NAMALWA (cell line): ENCODE measurements at places on chromosomes 3 and 15.
A peak's percentile ranks its signal among the peaks of the same experiment; 100 is the strongest.

GRCh38 chr3:106183762-106184391, 315.1 kb upstream of the CBLB start:
- no peak for DNase-seq

GRCh38 chr3:42061713-42062380, 29.3 kb upstream of the TRAK1 start:
- no peak for DNase-seq

DNA sequence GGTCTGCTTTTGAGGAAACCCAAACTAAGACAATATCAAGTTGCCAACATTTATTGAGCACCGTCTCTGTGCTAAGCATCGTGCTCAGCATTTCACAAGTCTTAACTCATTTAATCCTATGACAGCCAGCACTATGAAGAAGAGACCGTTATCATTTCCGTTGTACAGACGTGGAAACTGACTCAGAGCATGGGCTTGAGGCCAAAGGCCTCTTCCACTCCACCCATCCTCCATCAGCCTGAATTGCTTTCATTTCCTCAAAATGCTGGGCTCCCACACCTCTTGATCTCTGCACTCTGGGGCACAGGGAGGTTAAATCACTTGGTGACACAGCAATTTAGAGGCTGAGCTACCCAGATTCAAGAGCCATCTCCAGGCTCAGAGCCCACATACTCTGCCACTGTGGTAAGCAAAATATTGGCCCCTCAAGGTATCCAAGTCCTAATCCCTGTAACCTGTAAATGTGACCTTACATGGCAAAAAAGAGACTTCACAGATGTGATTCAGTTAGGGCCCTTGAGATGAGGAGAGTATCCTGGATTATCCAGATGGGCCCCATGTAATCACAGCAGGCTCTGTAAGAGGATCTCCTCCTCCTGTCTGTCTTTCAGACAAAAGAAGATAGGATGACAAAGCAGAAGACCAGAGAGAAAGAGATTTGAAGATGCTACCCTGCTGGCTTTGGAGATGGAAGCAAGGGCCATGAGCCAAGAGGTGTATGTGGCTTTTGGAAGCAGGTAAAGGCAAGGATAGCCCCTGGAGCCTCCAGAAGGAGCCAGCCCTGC, 24.3 kb upstream of the FLNB start:
- peak; percentile 86 for DNase-seq

DNA sequence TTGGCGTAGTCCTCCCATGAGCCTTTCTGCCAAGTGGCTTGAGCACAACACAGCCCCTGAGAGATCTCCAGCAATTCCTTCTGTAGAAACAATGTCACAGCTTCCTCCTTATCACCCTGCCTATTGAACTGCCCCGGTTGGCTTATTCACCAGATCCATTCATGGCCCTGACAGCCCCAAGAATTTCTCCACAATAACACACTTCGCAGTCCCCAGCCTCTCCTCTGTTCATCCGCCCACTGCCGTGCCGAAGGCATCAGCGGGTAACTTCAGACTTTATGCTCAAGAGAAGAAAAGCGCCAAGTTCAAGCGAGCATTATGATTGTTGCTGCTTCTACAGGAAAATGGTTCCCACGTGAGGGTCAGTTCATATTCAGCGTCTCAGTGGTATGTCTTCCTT, 403.9 kb downstream of the VPS13C start:
- no peak for DNase-seq

GRCh38 chr3:67113802-67114407, 115.8 kb downstream of the KBTBD8 start:
- peak; percentile 76 for DNase-seq

DNA sequence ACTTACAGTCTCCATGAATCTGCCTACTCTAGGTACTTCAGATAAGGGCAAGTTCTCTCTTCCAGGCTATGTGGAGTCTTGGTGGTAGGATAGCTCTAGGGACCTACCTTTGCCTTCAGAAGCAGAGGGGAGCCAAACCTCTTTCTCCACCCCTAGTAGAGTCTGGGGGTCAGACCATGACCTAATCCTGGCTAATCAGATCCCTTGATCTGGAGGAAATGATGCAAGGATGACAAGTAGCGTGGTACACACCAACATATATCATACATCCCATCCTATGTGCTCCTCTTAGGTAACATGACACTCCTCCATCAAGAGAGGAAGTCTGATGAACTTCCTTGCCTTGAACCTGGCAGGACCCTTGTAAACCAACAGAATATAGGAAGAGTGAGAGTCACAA, 15.4 kb upstream of the PLA2G4F start:
- no peak for DNase-seq

DNA sequence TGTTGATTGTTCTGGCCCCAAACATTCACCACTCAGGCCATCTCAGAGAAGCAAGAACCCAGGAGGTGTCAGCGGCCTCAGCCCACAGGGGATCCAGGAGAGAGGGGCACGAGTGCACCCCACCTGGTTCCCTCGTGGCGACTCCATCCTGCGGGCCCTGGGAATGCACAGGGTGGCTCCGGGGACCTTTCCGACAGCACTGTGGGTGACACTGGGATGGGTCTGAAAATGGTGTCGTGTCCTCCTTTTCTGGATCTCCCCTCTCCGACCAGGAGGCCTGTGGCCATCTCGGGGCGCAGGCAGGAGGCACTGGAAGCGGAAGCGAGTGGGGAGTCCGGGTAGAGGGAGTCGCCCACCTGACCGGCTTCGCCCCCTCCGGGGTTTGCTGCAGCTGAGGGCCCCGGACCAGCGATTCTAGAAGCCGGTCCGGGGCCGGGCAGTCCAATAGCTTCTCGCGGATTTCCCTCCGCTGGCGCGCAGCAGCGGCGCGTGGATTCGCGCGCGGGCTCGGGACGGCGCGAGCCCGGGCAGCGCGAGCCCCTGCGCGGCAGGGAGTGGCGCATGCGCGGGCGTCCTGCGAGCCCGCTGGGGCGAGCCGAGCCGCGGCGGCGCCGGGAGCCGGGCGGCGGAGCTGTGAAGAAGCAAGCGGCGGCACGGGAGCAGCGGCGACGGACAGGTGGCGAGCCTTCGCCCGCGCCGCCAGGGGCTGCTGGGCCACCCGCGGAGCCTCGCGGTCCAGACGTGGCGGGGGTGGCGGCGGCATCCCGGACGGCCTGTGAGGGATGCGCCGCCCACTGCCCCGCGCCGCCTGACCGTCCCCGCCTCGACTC, at the start of gene DOCK3:
TSS of gene DOCK3 (plus strand) at position 579 of the 830 bp plus-strand sequence. CDS start 337 bp downstream, outside the sequence.
- DNase-seq, result no peak

DNA sequence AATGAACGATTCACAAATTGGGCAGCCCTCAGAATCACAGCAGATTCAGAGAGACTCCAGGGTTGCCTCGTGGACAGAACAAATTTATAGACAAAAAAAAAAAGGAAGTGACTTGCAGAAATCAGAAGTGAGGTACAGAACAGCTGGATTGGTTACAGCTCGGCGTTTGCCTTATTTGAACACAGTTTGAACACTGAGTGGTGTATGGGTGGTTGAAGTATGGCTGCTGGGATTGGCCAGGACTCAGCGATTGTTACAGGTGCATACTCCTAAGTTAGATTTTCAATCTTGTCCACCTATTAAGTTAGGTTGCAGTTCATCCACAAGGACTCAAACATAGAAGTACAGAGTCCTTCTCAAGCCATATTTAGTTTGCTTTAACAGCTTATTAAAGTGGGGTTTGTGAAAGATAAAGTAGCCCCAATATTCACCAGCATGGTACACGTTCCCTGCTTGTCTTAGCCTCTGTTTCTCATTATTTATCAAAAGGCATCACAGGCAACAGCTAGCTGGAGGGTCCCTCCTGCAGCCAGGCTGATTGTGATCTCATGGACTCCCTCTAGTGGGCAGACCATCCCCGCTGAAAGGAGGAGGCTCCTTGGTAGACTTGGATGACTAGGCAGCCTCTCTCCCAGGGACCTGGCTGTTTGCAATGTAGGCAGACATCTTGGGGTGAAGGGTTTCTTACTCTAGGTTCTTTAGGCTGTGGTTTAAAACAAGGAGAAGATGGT, 17.6 kb upstream of the ALDH1L1 start:
- peak; percentile 83 for DNase-seq

- no peak for DNase-seq
Measured at GRCh38 chr3:49799105-49799504, 568 bp downstream of the CDHR4 start.

DNA sequence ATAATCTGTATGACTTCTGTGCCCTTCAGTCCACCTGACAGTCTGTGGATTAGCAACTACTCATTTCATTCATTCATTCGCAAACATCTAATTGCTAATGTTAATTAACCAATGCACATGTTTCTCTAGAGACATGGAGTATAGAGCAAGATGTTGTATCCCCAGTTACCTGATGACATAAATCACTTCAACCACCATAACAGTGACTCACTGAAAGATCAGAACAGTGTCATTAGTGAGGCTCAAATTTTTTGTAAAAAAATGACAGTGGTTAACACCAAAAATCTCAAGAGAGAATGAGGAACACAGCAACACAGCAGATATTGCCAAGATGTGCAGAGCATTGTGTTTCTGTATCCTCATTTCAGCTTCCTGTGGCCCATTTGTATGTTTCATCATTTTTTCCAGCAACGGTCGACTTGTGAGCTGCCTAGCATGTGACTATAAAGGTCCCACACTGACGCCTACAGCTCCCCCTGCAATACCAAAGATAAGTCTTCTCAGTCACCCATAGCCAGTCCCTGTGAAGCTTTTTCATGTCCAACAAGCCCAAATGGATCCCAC, 3.7 kb upstream of the PLD1 start:
- peak; percentile 65 for DNase-seq

- no peak for DNase-seq
Measured at GRCh38 chr15:92638291-92638708, 17.3 kb downstream of the FAM174B start.

GRCh38 chr3:177673112-177673914, 476.0 kb upstream of the TBL1XR1 start:
- DNase-seq, result no peak

GRCh38 chr3:170414202-170414663, 4.4 kb upstream of the CLDN11 start:
- DNase-seq, result peak; percentile 83

- DNase-seq, result no peak
Measured at GRCh38 chr15:51641490-51642130, 19.0 kb upstream of the DMXL2 start.

DNA sequence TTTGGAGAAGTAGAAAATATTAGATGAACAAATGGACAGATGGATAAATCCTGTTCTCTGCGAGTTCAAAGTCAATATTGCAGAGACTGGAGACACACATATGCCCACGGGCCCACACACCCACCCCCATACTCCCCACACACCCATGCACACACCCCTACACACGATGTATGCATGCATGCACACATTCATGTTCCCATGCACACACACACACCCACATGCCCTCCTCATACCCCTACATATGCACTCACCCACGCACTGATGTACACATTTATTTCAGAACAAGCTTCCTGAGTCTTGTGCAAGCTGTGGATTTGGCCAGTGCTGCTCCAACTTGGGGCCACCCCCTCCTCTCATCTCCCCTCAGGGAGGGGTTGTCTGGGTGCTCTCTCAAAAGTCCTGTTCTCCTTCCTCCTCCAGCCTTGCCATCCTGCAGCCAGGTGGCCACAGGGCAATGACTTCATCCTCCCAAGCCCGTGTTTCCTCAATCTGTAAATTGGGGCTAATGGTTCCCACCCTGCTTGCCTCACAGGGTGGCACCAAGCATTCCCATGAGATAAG, 16.4 kb downstream of the MAPKAPK3 start:
- no peak for DNase-seq

- no peak for DNase-seq
Measured at GRCh38 chr3:146382386-146382785, 87.0 kb downstream of the PLSCR2 start.

DNA sequence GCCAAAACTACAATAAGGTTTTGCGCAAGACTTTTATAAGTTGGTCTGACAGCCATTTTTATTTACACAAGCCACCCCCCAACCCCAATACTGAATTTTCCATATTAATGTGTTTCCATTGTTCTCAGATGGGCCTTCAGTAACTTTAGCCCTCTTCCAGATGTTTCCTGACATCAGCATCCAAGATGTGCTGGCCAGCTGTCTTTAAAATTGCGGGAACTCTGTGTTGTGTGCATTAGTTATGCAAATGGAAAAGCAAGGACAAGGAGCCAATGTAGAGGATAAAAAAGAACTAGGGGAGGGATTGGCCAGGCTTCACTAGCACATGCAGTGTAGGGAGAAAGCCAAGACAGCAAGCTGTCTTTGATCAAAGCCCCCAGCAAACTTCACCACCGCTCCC, 45.4 kb downstream of the COMMD2 start:
- DNase-seq, result no peak

- DNase-seq, result no peak
Measured at GRCh38 chr15:28269097-28269496, 52.9 kb downstream of the HERC2 start.

GRCh38 chr3:137116619-137117018, 158.8 kb downstream of the IL20RB start:
- DNase-seq, result no peak

- no peak for DNase-seq
Measured at GRCh38 chr3:57949785-57950615, 58.2 kb upstream of the FLNB start.

GRCh38 chr15:87753539-87753938, 503.0 kb downstream of the NTRK3 start:
- no peak for DNase-seq

GRCh38 chr3:2098398-2099027, at the start of gene CNTN4:
CNTN4 (plus strand) TSS chr3:2098866.
- DNase-seq, result no peak

DNA sequence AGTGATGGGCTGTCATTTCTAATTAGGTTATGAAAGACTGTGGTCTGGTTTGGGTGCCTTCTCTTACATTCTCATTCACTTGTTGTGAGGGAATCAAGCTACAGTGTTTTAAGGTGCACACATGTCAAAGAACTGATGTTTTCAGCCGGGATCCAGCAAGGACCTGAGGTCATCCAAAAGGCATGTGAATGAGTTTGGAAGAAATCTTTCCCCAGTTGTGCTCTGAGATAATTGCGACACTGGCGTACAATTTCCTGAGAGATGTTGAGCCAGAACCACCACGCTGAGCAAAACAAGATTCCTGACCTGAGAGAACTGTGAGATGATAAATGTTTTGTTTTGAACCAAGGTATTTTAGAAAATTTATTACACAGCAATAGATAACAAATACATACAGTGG, 295.3 kb upstream of the SLITRK3 start:
- no peak for DNase-seq

- DNase-seq, result no peak
Measured at GRCh38 chr15:67746022-67746421, 79.3 kb upstream of the SKOR1 start.
